NCI-H187 (cell line): ENCODE measurements at places on chromosomes 3 and 15.
A peak's percentile ranks its signal among the peaks of the same experiment; 100 is the strongest.

DNA sequence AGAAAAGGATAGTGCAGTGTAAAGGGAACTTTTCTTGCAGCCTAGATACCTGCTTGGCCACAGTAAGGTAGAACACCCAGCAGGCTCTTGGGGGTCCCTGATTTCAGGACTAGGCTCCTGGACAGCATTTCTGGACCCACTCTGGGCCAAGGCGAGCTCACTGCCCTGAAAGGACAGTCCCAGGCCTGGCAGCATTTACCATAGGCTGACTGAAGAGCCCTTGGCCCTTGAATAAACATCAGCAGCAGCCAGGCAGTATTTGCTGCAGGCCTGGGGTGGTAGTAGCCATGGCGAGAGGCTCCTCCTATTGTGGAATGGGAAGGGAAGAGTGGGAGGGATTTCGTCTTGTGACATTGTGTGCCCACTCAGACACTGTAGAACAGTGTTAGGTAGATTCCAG is 529.2 kb downstream of the TUSC7 start:
- DNase-seq = peak; percentile 44

DNA sequence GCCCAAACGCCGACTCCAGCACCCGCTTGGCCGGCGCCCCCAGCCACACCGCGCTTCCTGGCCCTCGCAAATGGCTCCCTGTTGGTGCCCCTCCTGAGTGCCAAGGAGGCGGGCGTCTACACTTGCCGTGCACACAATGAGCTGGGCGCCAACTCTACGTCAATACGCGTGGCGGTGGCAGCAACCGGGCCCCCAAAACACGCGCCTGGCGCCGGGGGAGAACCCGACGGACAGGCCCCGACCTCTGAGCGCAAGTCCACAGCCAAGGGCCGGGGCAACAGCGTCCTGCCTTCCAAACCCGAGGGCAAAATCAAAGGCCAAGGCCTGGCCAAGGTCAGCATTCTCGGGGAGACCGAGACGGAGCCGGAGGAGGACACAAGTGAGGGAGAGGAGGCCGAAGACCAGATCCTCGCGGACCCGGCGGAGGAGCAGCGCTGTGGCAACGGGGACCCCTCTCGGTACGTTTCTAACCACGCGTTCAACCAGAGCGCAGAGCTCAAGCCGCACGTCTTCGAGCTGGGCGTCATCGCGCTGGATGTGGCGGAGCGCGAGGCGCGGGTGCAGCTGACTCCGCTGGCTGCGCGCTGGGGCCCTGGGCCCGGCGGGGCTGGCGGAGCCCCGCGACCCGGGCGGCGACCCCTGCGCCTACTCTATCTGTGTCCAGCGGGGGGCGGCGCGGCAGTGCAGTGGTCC is 3.5 kb downstream of the ISLR2 start:
- DNase-seq = no peak

GRCh38 chr3:107675233-107675900 is 152.6 kb downstream of the BBX start:
- no peak for DNase-seq

- DNase-seq = no peak
Measured at GRCh38 chr3:125382298-125382697, 7.2 kb upstream of the ZNF148 start.

DNA sequence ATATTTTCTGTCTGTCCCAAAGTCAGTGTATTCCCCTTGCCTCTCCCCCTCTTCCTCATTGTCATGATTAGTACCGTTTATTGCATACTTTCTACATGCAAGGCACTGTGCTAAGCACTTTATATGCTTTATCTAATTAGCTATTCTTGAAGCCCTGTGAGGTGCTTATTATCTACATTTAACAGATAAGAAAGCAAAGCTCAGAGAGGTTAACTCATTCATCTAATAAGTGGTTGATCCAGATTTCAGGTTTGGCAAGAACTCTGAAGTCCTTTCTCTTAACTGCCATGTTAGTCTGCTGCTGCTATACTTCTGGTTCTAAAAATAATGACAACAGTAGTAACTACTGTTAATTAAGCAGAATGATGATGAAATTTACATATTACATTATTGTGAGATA is 13.5 kb downstream of the IQGAP1 start:
- no peak for DNase-seq

- DNase-seq = no peak
Measured at GRCh38 chr3:16501376-16501775, 12.1 kb downstream of the RFTN1 start.

DNA sequence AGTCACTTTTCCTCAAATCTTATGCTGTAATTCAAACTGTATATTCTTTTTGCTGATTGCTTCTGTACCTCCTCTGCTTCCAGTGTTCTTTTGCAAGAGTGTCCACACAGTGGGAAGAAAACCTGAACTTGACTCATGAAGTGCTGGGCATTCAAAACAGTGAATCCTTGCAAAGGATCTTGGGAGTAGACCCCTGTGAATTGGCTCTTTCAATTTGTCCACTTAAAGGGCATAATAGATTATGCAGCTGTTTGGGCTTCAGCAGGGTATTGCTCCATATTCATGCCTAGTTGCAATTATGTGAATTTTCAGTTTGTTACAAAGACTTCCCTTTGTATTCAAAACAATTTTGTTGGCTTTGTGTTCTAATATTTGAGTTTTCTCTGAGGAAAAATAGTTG is 11.4 kb downstream of the ZFAND6 start:
- no peak for DNase-seq

- no peak for DNase-seq
Measured at GRCh38 chr3:118782755-118783202, 251.9 kb downstream of the IGSF11 start.

DNA sequence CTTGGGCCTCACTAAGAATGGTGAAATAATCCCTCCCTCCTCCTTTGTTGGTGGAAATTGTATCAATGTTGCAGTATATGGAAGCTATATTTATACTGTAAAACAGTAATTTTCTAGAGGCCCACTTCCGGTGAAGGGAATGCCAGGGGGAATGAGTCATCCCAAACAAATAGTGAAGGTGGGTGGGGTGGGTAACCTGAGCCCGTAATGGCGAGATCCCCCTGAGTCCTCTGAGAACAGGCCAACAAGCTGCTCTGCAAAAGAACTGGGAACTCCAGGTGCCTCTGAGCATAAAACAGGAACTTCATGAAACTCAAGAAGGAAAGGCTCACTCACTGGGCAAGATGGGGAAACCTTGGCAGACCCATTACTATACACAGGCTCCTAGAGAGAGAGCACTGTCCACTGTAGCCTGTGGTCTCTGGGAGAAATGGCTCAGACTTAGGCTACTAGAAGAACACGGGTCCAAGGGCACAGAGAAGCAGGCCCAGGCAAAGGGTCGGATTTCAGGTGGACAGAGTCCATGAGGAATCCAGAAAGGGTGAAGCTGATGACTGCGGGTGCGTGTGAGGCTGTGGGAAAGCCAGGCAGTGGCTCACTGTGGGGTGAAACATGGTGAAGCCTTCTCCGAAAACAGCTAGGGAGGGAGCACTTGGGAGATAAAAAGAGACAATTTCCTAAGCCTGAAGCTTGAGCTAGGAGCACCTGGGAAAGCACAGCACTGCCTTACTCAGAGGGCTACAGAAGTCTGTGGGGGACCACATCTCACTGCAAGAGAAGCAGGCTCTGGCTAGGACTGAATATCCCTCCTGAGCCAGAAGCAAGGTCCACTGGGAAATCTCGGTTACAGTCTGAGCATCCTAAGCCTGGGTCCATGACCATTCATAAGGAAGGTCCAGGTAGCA is 19.8 kb downstream of the LARP6 start:
- DNase-seq = no peak

DNA sequence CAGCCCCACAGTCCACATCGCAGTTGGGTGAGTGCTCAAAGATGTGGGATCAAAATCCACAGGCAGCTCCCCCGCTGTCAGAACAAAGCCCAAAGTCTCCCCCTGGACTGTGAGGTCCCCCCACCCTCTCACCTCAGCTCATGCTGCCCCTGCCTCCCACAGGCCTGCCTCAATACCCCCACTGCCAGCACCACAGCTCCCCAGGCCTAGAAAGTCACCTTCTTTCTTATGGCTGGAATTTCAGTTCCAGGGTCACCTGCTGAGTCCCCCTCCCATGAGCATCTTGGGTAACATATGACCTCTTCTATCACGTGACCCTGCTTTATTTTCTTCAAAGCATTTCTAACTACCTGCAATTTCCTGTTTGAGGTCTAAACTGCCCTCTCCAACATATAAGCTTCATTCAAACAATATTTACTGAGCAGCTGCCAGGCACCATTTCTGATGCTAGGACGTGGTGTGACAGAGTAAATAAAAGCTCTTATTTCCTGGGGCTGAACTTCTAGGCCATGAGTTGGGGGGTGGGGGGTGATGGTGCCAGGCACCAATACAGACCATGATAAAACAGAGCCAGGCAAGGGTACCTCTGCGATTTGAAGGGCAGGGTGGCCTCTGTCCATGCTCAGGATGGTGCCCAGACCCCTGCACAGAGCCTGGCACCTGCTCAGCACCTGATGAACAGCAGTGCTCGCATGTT is 2.4 kb upstream of the TMEM89 start:
- no peak for DNase-seq

- DNase-seq = no peak
Measured at GRCh38 chr15:83200589-83200988, 7.0 kb downstream of the HDGFL3 start.
